MM.1S (cell line): ENCODE measurements at places on chromosomes 12 and 14.

DNA sequence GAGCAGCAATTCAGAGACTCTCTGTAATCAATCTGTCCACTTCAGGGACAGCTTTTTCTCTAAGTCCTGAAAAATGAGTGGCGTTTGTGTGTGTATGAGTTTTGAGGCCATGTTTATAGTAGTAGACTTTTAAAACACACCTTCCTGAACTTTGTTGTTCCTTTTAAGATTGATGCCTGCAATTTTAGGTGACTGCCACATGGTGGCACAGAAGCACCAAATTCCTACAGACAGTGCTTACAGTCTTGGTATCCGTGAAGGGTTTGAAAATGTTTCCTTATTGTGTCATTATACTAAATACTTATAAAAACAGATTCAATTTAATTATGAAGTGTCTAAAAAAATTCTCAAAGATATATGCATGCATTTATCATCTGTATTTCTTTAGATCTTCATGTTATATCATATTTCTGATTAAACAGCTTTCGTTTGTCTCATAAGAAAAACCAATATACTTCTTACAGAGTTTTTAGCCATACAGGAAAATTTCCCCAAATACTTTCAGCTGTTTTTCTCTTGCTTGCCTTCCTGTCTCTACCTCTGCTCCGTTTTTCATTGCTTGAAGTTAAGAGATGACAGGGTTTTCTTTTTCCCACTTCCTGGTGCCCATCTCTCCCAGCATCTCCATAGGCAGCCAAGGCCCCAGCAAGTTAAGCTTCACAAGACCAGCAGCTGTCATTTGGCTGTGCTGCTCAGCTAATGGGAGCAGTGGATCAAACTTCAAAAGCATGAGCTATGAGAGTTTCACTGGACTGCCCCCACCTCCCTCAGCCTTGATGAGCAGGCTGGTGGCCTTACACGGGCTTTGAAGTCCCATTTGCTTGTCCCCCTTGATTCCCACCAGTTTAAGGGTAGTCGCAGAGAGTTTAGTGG lies 259.6 kb downstream of the AKAP6 start:
- DNase-seq = peak; percentile 46

- DNase-seq = no peak
These were observed 167.3 kb downstream of the DACT1 start for GRCh38 chr14:58805057-58805456.

GRCh38 chr12:51953089-51953488 lies 1.6 kb downstream of the ACVR1B start:
- DNase-seq = no peak

- DNase-seq = no peak
These were observed 439.3 kb upstream of the PRICKLE1 start for GRCh38 chr12:43028826-43029225.

GRCh38 chr14:38042322-38042721 lies 165.4 kb upstream of the SSTR1 start:
- DNase-seq = no peak

DNA sequence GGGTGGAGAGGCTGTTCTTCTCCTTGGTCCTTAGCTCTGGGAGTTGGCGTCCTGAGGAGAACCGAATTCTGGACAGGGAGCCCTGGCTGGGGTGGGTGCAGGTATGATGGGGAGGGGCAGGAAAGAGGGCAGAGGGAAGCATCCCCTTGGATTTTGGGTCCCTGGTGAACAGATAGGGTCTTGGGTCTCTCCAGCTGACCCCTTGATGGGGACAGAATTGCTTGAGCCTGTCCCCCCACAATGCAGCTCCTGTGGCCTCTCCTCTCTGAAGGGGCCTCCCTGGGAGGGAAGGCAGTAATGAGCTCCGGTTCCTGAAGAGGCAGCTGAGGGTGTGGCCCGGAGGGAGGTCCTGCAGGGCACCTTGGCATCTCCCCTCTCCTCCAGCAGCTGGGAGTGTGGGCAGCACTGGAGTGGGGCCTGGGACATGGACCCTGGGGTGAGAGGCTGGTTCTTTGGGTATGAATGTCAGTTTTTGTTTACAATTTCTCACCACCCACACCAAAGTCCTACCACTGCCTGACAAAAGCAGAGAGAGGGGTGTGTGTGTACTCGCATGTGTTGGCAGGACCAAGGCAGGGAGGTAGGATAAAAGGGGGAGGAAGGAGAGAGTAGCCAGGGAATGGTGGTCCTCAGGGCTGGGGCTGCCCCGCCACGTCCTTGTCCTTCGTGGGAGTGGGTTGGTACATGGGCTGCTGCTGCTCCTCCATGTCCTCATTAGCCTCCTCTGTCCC lies 7.7 kb upstream of the CEBPE start:
- no peak for DNase-seq

GRCh38 chr12:89882050-89882449 lies 173.4 kb upstream of the ATP2B1 start:
- DNase-seq = no peak

GRCh38 chr12:66013224-66013623 lies 117.3 kb downstream of the LLPH start:
- no peak for DNase-seq

DNA sequence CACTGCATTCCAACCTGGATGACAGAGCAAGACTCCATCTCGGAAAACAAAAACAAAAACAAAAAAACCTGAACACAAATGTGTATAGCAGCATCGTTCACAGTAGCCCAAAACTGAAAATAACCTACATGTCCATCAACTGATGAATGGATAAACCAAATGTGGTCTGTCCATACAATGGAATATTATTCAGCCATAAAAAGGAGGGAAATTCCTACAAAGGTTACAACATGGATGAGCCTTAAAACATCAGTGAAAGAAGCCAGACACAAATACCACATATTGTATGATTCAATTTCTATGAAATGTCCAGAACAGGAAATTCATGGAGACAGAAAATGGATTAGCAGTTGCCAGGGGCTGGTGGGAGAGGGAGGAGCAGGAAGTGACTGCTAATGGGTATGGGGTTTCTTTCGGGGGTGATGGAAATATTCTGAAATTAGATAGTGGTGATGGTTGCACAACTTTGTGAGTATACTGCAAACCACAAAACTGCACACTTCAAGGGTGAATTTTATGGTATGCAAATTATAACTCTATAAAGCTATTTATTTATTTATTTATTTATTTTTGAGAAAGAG lies 4.0 kb downstream of the MYL2 start:
- no peak for DNase-seq

GRCh38 chr12:75747572-75748021 lies 236.2 kb upstream of the KRR1 start:
- no peak for DNase-seq

DNA sequence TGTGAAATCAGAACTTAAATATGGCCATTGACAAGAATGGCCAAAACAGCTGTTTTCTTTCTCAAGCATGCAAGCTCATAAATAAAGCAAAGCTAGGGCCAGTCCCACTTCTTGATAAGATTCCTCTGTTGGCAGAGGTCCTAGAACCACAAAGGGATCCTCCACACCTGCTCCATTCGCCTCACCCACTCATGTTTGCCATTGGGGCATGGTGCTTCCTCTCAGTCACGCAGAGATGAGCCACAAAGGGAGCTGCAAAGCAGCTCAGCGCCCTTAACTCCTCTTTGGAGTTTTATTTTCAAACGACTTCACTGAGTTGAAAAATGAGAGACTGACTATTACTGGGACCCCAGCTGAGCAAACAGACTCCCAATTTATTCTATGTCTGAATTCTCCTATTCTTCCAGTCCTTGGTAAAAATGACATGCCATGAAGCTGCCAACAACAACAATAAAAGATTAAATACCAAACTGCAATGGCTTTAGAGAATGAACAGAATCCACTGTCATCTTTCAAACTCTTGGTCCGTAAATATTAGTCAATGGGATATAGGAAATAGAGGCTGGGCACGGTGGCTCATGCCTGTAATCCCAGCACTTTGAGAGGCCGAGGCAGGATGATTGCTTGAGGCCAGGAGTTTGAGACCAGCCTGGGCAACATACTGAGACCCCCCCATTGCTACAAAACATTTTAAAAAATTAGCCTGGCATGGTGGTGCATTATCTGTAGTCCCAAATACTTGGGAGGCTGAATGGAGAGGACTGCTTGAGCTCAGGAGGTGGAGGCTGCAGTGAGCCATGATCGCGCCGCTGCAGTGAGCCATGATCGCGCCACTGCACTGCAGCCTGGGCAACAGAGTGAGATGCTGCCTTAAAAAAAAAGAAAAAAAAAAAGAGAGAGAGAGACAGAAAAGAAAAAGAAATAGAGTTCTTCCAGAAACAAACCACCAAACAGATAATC lies 16.4 kb downstream of the MANSC1 start:
- no peak for DNase-seq

DNA sequence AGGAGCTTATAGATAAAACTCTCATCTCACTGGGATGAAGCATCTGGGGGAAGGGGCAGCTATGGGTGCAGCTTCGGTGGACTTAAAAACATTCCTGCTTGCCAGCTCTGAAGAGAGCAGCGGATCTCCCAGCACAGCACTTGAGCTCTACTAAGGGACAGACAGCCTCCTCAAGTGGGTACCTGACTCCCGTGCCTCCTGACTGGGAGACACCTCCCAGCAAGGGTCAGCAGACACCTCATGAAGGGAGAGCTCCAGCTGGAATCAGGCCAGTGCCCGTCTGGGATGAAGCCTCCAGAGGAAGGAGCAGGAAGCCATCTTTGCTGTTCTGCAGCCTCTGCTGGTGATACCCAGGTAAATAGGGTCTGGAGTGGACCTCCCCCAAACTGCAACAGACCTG lies 345.2 kb upstream of the SYT1 start:
- no peak for DNase-seq

GRCh38 chr14:58108717-58109116 lies 43.3 kb downstream of the ARMH4 start:
- DNase-seq = no peak

- no peak for DNase-seq
These were observed 30.8 kb downstream of the BBOF1 start for GRCh38 chr14:74049876-74050495.

GRCh38 chr14:23615856-23616255 lies 20.3 kb upstream of the DHRS2 start:
- no peak for DNase-seq

DNA sequence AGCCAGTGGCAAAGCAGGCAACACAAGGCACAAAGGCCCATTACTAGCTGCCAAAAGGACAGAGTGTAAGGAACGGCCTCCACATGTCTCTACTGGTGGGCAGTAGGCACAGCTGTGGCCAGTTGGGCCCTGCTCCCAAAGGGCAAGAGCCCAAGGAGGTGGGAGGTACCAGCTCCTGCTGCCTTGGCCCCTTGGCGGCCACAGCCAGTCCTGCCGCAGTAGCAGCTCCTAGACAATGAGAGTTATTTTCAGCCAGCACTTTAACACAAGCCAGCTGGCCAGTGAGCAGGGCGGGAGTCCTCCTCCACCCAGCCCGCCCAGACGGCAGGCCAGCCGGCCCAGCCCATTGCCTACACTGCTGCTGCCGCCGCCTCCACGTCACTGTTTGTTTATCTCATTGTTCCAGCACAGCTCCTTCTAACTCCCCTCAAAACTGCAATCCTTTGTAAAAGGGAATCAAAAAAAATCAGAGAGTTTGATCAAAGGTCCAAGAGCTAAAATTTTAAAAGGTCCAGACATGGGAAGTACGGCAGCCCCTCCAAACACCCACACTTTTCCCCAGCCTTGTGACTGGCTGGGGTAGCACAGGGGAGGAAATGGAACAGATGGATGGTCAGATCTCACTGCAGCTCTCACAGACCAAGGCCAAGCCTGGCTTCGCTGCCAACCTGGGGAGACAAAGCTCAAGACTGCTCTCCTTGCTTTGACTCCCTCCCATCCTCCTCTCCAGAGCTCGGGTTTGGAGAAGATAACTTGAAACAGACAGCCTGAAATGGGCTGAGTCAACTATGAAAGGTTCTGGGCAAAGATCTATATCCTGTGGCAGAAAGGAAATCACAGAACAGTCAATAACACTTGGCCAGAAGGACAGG lies 33.5 kb downstream of the FMNL3 start:
- DNase-seq = no peak

DNA sequence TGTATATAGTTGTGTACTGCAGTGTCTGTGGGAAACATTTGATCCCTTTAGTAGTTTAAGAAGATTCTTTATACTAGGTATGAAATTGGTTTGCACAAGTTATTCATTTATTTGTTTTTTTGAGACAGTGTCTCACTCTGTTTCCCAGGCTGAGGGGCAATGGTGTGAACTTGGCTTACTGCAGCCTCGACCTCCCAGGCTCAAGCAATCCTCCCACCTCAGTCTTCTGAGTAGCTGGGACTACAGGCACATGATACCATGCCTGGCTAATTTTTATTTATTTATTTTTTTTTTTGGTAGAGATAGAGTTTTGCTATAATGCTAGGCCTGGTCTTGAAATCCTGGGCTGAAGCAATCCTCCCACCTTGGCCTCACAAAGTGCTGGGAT lies 209.4 kb downstream of the RASSF9 start:
- no peak for DNase-seq

DNA sequence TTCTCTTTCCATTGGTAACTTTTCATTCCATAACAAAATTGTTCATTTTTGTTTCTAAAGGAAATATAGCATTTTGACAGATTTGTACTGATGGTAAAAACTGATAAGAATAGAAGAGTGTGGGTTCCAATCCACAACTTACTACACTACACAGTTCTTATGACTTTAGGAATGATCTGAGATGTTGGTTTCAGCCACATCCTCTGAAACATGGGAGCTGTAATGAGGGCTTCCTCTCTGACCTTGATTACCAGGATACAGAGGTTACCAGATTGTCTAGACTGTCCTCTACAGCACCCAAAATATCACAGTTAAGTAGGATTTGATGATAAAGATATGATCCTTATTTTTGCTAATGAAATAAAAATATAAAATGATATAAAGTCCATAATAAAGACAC lies 1184.6 kb downstream of the FLRT2 start:
- DNase-seq = no peak

- peak; percentile 72 for DNase-seq
These were observed 19.3 kb downstream of the CTSG start for GRCh38 chr14:24556756-24557155.

DNA sequence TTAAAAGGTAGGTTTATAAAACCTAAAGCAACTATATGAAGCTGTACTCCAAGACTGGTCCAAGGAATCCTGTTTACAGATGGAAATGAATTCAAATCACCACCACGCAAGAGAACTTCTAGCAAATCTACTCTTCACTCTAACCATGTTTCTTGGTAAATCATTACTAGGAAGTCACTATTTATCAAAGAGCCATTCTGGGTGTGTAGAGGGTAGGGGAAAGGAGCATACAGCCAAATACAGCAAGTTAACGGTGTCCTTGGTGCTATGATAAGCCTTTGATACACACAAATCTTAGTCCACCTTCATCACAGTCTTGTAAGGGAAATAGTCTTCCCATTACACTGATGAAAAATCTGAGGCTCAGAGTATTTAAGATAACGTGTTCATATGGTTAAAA lies 16.8 kb downstream of the NIN start:
- no peak for DNase-seq
